Iris pigment epithelial cell (primary cell): ENCODE measurements at places on chromosomes 5 and 9.

DNA sequence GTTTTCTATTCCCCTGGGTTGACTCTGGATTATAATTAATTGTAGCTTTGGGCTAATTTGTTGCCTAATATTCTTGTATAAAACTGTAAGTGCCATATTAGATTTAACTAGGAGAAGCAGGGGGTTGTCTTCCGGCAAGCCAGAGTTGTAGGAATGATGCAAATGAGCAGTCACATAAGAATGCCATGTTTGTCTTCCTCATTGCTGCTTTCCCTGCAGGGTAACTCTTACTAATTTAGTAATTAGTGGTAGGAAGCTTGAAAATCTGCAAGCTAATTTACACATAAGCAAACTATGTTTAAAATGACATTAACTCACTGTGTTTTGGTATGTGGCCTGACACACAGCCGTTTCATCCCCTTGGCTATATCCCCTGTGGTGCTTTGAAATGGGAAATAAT is 527.8 kb downstream of the KCTD16 start:
- peak; percentile 24 for DNase-seq

DNA sequence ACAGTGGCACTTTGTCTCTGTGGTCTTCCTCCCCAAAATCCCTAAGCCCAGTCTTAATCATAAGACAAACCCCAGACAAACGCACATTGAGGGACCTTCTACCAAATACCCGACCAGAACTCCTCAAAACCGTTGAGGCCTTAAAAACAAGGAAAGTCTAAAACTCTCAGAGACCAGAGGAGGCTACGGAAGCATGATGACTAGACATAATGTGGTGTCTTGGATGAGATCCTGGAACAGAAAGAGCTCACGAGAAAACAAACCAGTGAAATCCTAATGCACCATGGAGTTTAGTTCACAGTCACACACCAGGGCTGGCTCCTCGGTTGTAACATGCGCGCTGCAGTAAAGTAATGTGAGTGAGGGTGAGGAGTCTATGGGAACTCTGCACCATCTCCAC is 58.4 kb downstream of the OTULIN start:
- DNase-seq = no peak

- peak; percentile 38 for DNase-seq
Observed at GRCh38 chr5:145718956-145719355, 116.2 kb downstream of the PRELID2 start.

DNA sequence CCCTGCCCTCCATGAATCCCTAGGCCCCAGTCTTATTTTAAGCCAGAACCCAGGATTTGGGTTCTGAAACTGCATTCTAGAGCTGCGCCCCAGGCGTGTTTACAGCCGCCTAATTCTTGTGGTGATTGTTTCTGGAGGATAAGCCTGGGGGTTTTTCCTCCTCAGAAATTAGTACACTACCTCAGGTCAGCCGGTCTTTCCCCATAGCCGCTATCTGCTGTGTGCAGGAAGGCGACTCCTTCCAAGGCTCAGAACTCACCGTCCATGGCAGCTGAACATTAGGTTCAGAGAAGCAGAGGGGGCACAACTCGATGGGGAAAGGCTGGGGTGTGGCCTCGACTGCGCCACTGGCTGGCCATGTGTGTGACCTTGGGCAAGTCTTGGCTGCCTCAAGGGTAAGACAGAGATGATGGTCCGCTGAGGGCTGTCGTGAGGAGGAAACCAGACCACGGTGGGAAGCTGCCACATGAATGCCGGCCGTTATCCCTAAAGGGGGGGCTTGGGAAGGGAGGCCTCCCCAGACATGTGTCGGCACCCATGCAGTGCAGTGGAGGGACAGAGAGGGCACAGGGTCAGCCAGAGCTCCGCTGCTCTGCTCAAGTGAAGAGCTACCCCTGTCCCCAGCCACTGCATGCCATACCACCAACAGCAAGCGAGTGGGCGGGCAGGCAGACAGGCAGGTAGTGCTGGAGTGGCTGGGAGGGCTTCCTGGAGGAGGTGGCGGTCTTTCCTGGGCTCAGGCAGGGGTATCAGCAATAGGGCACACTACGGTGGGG is 28.9 kb downstream of the SHB start:
- no peak for DNase-seq

DNA sequence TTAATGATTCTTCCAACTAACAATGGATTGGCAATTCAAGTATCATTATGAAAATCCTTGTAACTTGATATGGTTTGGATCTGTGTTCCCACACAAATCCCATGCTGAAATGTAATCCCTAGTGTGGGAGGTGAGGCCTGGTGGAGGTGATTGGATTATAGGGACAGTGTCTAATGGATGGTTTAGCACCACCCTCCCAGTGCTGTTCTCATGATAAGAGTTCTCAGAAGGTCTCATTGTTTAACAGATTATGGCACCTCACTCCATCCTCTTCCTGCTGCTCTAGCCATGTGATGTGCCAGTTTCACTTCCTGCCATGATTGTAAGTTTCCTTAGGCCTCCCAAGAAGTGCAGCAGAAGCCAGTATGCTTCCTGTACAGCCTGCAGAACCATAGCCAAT is 1116.2 kb upstream of the EDIL3 start:
- DNase-seq = no peak
